ENCODE measurements at places on chromosomes 11 and 22.

- DNase-seq, result no peak
Observed at GRCh38 chr11:74522776-74523175, 29.3 kb upstream of the LIPT2 start.

GRCh38 chr22:23147617-23148387 is 2.5 kb downstream of the RAB36 start:
- DNase-seq, result no peak

DNA sequence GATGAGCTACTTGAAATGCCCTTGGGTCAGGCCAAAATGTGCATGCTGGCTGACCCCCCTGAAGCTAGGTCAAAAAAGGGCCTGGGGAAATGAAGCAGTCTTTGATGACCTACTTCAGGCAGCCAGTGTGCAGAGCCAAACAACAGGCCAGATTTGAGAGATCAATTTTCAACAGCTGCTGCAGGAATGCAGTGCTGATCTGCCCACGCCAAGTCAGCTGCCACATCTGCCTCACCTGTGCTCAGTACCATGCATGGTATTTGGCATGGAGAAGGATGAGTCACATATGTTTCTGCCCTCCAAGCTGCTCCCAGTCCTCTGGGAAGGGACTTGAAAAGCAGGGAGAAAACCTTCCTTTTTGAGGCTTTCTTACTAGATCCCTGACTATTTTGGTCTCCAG is 35.8 kb downstream of the MTNR1B start:
- DNase-seq, result no peak

- DNase-seq, result peak; percentile 88
Observed at GRCh38 chr22:36334821-36335603, 52.8 kb downstream of the MYH9 start.

DNA sequence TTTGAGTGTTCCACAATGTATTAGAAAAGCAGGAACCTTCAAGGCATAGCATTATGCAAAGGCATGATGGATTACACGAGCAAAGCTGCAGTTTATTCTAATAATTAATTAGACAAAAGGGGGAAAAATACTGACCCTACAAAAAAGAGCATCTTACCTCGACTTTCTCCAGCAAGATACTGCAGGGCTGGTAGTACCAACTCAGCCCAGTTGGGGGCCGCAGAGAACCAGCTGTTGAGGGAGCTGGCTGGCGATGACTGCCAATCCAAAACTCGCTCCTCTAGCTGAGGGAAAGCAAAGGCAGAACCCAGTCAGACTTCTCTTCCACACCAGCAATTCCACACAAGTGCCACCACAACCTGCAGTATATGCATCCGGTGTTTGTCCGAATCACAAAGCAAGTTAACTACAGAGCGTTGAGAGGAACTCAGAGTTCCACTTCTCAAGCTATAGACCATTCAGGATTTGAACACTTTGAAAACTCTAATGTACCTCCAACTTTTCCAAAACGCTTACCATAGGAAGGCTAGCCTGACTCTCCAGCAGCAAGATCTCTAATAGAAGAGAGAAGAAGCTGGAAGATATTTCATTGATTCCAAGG is 13.7 kb downstream of the NFRKB start:
- peak; percentile 58 for DNase-seq

DNA sequence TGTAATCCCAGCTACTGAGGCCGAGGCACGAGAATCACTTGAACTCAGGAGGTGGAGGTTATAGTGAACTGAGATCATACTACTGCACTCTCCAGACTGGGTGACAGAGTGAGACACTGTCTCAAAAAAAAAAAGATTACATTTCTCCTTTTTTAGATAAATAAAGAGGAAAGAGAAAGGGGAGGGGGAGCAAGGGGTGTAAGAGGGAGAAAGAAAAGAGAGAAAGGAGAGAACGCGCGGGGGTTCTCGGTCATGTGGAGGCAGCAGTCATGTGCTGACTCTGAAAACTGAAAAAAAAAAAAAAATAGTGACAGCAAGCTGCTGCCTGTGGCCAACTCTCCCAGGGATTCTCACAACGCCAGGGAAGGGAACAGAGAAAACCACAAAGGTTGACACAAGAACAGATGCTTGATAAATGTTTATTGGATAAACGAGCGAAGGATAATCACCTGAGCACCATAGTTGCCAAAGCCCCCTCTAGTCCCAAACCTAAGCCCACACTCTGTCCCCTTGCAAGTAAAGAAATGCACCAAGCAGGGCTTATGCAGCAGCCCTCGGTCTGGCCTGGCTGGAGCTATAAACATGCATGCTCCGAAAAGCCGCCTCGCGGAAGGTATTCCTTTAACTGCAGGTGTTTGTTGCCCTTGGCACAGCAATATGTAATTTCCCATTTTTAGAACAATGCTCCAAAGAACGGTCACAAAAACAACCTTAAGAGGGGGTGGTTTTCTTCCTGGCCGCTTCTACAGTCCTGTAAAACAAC is 14.5 kb downstream of the SCGB1A1 start:
- no peak for DNase-seq

DNA sequence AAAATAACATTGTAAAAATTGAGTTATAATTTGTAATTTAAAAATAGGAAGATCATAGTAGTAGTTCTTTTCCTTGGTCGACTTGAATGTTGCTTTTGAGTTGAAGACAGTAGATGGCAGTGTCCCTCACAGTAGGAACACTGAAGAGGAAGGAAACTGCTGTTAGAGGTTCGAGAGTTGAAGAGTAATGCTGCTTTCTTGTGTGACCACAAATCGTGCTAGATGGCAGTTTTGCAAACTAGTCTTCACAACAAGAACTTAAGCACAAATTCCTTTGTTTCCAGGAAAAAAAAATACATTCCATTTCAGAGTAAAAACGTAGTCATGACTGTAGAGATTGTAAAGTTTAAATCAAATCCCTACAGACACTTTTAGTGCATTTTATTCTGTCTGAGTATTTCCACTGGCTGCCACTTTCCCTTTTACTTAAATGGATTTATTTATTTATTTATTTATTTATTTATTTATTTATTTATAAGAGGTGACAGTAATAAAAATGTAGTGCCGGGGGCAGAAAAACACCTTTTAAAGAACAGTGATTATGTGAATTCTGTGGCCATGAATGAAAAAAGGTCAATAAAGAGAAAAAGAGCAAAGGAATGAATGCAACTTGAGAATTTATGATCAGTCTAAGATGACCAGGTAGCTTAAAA is 54.6 kb downstream of the SPECC1L start:
- DNase-seq, result peak; percentile 79

DNA sequence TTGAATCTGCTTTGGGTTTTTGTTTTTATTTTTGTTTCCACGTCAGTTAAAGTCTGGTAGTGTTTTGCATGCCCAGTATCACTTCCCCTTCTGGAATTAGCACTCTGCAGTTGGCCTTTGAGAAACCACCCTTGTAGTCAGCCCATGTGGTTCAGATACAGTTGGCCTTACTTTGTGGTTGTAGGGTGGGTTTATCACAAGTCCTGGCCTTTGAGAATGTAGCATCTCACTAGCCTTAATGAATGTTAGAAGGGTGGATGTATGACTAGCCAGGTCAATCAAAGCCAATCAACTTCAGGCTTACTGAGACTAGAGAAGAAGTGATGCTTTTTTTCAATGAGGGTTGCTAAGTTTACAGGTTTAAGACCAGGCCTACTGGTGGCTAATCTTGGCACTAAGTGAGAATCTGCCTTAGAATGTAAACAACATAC is 19.8 kb downstream of the ARL14EP start:
- DNase-seq, result no peak

GRCh38 chr11:69533296-69534165 is 52.1 kb downstream of the LINC01488 start:
- DNase-seq, result no peak

GRCh38 chr11:119626871-119627270 is 102.1 kb downstream of the NECTIN1 start:
- no peak for DNase-seq

DNA sequence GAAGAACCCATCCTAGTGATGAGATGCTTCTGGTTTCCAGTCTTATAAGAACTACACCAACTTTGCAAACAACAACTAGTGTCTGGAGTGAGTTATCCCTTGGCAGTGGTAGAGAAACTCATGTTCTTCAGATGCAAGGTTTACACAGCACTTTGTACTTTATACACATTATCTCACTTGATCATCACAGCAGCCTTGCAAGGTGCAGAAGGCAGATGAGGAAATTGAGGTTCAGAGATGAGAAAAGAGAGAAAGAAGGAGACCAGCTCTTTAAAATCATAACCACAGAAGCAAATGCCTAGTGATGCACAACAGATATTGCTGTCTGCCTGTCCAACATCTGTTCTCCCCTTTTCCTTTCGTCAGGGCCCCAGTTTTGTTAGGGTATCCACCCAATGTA is 16.7 kb upstream of the CD44 start:
- DNase-seq, result no peak

GRCh38 chr11:121238956-121239355 is 53.6 kb upstream of the SC5D start:
- no peak for DNase-seq

DNA sequence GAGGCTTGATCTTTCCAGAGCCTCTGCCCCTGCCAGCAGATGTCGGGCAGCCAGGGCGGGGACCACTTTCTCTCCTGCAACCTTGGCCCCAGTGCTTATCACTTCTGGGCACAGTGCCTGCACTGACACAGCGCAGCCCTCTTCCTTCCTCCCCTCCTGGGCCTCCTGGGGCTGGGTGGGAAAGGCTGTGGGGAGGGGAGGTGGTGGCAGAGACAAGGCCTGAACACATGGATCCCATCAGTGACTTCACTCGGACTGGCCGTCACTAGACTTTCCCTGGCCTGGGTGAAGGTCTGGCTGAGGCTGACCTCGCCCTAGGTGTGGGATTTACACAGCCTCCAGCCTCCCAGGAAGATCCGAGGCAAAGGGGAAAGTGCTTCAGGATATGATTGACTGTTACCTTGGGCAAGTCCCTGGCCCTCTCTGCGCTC is 68.1 kb downstream of the LRRC32 start:
- no peak for DNase-seq

GRCh38 chr11:131802440-131803115 is 432.2 kb downstream of the NTM start:
- no peak for DNase-seq

DNA sequence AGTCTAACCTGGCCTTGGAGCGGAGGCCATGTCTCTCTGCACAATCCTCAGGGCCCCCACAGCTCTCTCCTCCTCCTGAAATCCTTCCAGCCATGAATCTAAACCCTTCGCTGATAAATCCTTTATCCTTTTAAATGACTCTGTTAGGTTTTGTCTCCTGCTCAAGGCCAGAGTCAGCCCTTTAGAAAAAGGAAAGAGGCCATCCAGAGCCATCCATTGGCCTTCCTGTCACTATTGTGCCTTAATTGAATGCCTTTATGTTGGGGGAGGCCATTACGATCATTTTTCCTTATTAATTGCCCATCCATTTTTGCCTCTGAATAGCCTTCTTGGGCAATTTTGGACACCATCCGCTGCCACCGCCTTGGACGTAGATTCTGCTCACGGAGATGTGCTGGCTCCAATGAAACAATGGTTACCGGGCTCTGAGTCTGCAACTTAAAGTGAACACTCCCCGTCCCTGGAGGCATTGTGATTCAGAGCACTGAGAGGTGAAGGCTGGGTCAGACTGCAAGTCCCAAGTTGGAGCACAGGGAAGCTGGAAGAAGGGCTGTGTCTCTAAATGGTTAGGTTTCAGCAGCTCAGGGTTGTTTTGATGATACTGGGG is 213.0 kb upstream of the E2F8 start:
- peak; percentile 36 for DNase-seq

- no peak for DNase-seq
Observed at GRCh38 chr11:65586247-65586630, 9.4 kb downstream of the KCNK7 start.

DNA sequence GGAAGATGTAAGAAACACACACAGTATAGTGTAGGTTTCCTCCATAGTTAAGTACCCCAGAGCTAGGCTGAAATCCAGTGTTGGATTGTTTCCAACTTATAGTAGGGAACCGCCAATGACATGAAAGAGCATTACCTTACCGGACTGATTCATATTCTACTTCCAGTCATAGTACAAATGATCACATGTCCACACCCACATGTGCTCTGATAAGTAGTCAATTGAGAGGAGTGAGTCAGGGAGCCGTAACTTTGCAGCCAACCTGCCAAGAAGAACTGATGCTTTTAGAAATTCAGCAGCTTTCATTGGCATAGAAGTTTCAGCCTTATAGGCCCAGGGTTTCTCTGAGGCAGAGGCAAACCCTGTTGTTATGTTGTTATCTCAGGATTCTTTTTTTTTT is 240.6 kb downstream of the ETS1 start:
- DNase-seq, result peak; percentile 44

Data from ELR (cell line).